ENCODE measurements at places on chromosomes 2 and 18. TPM values are rescaled to one million over a fixed set of nuclear protein-coding genes. Genes with fewer than 3 reads are reported as not detected.

CTDSP1 gene
- 65.3 TPM for total RNA-seq

ELOA2 gene
- total RNA-seq, result not detected

DNA sequence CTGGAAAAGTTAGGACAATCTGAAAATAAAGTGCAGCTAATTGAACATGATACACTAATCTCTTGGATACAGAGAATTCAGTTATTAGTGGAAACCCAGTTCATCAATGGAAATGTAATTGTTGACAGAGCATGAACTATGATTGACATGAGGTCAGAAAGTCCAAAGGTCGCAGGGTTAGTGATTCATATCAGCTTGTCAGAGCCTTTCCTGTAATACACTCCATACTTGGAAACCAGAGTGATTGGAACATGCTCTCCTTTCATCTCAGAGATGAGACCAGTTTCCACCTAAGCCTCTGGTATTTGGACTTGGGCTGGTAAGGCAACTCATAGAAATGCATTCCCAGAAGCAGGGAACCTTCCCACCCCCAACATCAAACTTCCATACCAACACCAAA, 8.5 kb upstream of the NCKAP5 start:
- no peak for DNase-seq

GRCh38 chr2:207663870-207664545, 38.8 kb upstream of the METTL21A start:
- no peak for DNase-seq

DNA sequence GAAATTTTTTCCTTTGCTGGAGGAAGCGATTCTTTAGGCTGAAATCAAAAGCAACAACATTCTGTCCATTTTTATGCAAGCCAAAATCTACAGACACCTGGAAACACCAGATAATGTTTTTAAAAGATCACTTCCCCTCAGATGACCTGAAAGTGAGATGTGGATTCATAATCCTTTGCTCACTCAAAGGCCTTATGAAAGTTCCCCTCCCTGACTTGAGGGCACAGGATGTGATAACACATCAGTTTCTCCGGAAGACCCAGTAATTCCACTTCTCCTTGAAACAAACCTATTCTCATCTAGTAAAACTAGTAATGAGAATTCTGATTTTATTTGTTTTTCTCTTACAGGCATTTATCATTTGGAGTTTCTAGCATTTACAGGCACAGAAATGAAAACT, 218.3 kb upstream of the RND3 start:
- DNase-seq, result no peak

- no peak for DNase-seq
Measured at GRCh38 chr18:1779587-1779986, 791.7 kb downstream of the METTL4 start.

GRCh38 chr2:219630770-219631405, 3.5 kb downstream of the SLC4A3 start:
- no peak for DNase-seq

- DNase-seq, result peak; percentile 88
Measured at GRCh38 chr2:20573620-20574422, 77.1 kb downstream of the HS1BP3 start.

DNA sequence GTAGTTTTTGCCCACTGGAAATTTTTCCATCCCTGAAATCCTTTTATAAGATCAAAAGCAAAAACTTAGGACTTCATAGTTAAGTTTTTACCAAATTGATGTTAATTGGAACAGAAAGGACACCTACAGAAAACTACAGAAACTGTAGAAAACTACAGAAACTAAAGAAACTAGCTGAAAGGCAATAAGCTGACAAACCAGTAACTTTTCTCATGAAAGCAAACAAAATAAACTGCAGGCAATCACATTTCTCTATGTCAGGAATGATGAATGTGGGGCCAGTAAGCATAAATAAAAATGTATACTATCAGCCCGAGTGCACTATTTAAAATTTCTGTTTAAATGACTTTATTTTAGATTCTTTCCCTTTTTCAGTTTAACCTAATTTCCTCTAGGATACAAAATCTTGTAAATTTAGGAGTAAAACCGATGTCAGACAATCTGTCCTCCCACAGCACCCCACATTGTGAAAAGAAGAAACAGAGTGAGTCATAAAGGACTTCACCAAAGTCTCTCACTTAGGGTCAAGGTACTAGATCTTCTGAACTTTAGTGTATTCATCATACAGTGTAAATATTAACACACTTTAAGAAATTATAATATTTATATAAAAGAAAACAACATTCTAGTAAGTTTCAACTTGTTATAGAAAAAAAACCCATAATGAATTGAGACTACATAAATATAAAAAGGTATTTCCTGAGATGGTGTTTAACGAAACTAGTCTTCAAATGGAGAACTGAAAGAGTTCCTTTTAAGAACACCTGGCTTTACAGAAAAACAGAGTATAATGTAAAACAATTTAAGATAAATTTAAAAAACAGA, 46.6 kb downstream of the USP40 start:
- no peak for DNase-seq

DNA sequence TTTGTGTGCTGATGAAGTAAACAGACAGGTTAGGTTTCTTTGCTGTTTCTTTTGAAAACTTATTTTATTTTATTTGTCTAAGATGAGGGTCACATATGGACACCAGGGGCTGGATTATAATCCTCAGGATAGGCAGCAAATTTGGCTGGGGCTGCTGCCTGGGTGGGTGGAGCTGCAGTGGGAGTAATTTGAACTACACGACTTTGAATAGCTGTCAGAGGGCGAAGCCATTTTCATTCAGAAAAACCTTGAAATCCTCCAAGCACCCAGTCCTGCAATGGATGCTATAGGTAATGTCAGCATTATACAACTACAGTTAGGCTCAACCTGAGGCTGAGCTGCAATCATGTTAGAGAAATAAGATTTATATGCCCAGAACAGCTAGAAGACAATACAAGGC, 16.6 kb downstream of the SETBP1 start:
- DNase-seq, result no peak

GRCh38 chr2:138236142-138236541, 265.4 kb upstream of the SPOPL start:
- no peak for DNase-seq

DNA sequence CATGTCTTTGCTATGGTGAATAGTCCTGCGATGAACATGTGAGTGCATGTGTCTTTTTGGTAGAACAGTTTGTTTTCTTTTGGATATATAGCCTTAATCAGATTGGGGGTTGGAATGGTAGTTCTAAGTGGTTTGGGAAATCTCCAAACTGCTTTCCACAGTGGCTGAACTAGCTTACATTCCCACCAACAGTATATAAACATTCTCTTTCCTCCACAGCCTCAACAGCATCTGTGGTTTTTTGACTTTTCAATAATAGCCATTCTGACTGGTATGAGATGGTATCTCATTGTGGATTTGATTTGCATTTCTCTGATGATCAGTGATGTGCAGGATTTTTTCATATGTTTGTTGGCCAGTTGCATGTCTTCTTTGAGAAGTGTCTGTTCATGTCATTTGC, 112.2 kb upstream of the SESTD1 start:
- no peak for DNase-seq

GRCh38 chr2:58476556-58476955, 235.4 kb upstream of the FANCL start:
- no peak for DNase-seq

DNA sequence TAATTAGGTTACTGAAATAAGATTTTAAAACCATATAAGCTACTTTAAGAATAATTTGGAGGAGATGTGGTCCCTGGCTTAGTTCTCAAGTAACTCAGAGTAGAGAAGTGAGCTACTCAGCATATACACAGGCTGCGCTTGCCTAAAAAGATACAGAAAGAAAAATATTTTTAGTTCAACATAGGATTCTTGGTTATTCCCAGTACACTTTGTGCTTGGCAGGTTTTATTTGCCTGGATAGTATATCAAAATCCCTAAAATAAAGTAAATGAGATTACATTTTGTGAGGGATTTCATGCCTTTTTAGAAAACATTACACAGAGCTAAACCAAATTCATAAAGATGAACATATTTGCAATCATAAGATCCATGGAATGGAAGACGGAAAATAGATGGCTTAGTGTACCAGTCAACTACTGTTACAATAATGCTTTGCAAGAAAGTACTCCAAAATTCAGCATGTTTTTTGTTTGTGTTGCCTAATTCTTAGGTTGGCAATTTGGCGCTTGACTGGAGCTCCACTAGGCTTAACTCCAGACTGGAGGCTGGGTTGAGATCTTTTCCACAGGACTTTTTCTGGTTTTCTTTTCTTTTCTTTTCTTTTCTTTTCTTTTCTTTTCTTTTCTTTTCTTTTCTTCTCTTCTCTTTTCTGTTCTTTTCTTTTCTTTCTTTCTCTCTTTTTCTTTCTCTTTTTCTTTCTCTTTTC, 600.5 kb upstream of the SYT4 start:
- DNase-seq, result no peak
